ENCODE measurements at places on chromosomes 5 and 9. TPM values are rescaled to one million over a fixed set of nuclear protein-coding genes. Genes with fewer than 3 reads are reported as not detected.

Gene PCSK1
- total RNA-seq = not detected

Gene C6
- not detected for total RNA-seq

Gene ATOSB
- total RNA-seq = 6.3 TPM

- no peaks in the 10 kb centered on the region for H3K27me3 ChIP-seq
- no peak overlapping the region for H3K4me3 ChIP-seq
- DNase-seq = no peak
- H3K36me3 ChIP-seq = no peaks in the 10 kb centered on the region
- no peaks in the 10 kb centered on the region for H3K4me1 ChIP-seq
These were observed 6.0 kb downstream of the POLR3G start for GRCh38 chr5:90480699-90481098.

DNA sequence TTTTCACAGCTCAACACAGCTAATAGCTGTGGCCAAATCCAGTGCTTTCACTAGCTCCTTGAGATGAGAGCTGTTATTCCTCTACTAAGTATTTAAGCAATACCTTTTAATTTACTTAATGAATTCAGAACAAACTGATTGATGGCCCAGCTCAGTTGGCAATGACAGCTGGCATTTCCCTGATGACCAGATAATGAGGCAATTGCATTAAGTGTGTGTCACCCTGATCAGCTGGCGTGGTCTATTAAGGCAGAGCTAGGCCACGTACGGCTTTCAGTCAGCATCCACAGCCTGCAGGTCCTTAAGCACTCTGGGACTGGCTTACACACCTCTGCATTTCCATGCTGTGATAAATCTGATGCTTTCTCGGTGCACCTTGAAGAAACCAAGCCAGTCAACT lies 34.4 kb downstream of the TTLL11 start:
- no peak overlapping the region for H3K4me3 ChIP-seq
- H3K27me3 ChIP-seq = no peaks in the 10 kb centered on the region
- H3K27ac ChIP-seq = no peak overlapping the region
- no peak for DNase-seq
- H3K36me3 ChIP-seq = no peaks in the 10 kb centered on the region

- H3K36me3 ChIP-seq = no peaks in the 10 kb centered on the region
- no peaks in the 10 kb centered on the region for H3K4me1 ChIP-seq
- no peaks in the 10 kb centered on the region for H3K27me3 ChIP-seq
These were observed 10.6 kb upstream of the P4HA2 start for GRCh38 chr5:132238169-132238744.

GRCh38 chr5:12208366-12209100 lies 304.3 kb upstream of the CTNND2 start:
- no peaks in the 10 kb centered on the region for H3K36me3 ChIP-seq
- no peaks in the 10 kb centered on the region for H3K27me3 ChIP-seq
- no peak for DNase-seq

DNA sequence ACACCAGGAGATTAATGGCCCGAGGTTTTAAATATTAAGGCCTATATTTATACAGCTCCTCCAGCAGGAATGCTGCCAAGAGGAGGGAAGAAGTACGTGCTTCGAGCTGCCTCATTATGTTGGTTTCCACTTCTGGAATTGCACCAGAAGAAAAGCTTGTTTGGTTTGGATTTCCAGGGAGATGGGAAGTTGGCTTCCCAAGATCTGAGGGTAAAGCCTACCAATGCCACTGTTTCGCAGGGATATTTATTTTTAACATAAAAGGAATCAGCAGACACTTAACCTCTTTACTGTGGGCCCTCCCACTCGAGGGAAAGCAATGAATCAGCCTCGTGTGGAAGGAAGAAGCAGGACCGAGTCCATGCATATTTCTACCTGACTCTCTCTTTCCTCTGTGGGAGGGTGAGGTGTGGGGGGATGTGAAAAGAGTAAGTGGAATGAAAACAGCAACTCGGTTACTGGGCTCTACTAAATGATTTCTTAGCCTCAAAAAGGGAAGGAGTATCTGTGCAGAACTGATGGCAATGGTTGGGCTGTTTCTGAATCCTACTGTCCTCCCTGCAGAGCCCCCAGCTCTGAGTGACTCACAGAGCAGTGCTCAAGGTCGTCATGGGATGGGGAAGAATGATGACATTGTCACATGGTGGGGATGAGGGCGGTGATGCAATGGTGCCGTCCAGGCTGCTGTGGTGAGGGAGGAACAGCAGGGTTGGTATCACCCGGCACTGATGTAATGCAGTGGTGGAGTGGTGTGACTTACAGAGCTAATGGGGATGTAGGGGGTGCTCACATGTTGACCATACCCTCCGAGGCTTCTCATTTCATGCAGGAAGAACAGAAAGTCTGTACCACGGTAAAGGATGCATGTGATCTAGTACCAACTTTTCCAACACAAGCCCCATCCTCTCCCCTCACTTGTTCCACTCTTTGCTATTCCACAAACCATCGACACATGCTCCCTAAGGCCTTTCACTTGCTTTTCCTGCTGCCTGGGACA lies 215.0 kb upstream of the PANK3 start:
- DNase-seq = no peak
- no peak overlapping the region for H3K4me3 ChIP-seq
- H3K4me1 ChIP-seq = no peaks in the 10 kb centered on the region
- H3K36me3 ChIP-seq = no peaks in the 10 kb centered on the region
- H3K27me3 ChIP-seq = no peaks in the 10 kb centered on the region
